ENCODE measurements at places on chromosomes 7 and 10.

DNA sequence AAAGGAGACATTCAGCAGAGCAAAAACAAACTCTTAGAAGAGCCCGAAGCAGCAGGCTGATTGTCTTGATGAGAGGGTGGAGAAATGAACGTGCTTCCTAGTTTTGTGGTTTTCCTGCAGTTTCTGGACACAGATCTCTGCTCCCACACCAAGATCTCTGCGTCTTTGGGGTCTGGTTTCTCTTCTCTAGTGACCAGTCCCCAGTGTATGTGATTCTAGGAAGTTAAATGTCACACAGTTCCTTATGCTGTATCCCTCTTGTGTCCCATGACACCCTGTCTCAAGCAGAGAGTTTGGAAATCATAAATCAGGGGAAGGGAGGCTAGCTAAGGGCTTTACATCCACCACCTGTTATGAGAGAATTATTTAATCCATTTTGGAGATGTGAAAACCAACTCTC, 55.4 kb upstream of the KLF14 start:
- no peak for DNase-seq

DNA sequence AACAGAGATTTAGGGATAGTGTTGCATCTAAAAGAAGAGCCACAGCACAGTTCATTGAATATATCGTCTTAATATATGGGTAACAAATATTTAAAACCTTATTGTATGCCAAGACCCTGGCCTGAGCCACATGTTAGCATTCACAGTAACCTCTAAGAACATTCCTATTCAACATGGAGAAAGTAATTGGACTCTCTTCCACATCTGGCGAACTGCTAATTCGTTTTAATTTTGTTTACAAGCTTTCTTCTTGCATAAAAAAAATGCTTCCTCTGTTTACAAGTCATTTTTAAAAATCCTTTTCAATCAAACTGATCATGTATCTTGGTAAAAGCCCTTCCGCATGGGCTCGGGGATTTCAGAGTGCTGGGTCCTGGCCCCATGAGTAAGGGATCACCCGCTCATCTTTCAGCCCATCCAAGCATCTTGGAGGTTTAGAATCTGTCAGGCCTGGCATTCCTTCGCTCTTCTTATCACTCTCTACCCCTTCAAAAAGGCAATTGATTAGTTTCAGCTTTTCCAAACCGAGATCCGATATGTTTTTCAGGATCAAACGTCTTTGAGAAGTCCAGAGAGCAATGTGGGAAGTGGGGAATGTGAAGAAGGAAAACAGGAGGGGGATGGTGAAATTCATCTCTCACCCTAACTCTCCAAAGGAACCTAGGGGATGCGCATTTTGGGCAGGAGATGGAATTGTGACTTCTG, 7.3 kb downstream of the TWIST1 start:
- no peak for DNase-seq

GRCh38 chr7:106423111-106423510, 138.3 kb upstream of the NAMPT start:
- no peak for DNase-seq

- DNase-seq = no peak
Measured at GRCh38 chr10:107899075-107899474, 734.6 kb upstream of the SORCS1 start.

DNA sequence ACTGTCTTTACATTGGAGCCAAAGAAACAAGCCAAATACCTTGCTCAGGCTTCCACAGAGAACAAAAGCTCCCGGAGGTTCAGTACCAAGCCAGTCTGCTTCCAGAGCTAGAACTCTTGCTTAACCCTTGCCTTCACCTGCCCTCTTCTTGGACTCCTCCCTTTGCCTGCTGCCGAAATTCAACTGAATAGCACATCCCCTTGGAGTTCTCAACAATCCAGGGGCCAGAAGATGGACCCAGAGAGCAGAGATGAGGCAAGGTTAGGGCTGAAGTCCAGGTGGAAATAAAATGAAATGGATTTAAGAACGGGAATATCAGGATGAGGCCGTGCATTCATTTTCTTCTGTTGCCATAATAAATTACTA, 876 bp upstream of the PIK3AP1 start:
- no peak for DNase-seq
